ENCODE measurements at places on chromosomes 3 and 15.

GRCh38 chr3:99997293-99997692 lies 117.0 kb downstream of the FILIP1L start:
- DNase-seq, result no peak

- DNase-seq, result no peak
These were observed 17.3 kb downstream of the BOC start for GRCh38 chr3:113228498-113229286.

DNA sequence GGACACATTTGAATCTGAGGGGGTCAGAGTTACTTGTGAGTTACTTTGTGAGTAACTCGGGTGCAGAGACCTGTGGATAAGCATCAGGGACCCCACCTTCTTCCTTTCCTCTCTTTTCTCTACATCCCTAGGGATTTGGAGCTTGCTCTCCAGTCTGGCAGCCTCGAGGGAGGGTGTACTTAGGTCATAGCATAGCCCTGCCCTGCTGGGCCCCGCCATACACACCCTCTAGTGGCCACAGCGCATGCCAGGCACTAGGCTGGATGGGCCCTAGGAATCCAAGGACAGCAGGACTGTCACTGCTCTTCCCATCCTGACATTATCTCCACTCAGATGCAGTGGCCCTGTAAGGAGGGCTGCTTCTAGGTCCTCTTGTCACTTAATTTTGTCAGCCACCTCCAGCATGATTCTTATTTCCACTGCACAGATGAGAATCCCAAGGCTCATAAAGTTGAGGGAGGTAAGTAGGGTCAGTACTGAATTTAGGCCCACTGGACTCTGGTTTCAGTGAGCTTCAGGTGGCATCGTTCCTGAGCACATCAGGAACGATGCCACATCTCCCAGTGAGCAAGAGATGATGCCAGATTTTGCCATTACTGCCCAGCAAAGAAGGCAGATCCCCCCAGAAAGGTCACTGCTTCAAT lies 3.6 kb upstream of the SMAD6 start:
- no peak for DNase-seq

- no peak for DNase-seq
These were observed 136.5 kb downstream of the MAP2K5 start for GRCh38 chr15:67678993-67679392.

Data from activated naive CD4-positive, alpha-beta T cell (primary cell).